ENCODE measurements at places on chromosomes 7 and 10. TPM values are rescaled to one million over a fixed set of nuclear protein-coding genes. Genes with fewer than 3 reads are reported as not detected.

Gene ZKSCAN1
- total RNA-seq, result 60.6 TPM

Gene LIPN
- total RNA-seq, result not detected

DNA sequence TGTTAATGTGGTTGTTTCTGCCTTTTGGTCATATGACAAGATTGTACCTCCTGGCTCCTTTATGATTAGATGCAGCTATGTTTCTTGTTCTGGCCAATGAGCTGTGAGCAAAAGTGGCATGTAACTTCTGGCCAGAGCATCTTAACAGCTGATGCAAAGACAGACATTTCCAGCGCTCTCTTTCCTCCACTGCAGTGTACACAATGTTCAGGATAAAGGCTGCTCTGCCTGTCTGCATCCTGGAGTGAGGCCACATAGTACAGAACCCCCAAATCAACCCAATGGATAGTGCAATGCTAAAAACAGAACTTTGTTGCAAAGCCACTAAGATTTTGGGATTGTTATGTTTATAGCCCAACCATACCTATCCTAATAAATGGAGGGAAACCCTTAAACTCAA, 17.9 kb downstream of the EPC1 start:
- H3K4me3 ChIP-seq, result no peak overlapping the region
- no peak for DNase-seq
- H3K27ac ChIP-seq, result no peak overlapping the region
- peaks cover 38% of the 10 kb centered on the region for H3K4me1 ChIP-seq

GRCh38 chr7:10128748-10129147, 844.9 kb upstream of the PHF14 start:
- no peaks in the 10 kb centered on the region for H3K36me3 ChIP-seq
- H3K4me3 ChIP-seq, result no peak overlapping the region
- H3K27ac ChIP-seq, result no peak overlapping the region
- H3K27me3 ChIP-seq, result no peaks in the 10 kb centered on the region
- DNase-seq, result no peak

Gene RAPGEF5
- total RNA-seq, result 23.4 TPM

Gene SEMA4G
- total RNA-seq, result 46.2 TPM

DNA sequence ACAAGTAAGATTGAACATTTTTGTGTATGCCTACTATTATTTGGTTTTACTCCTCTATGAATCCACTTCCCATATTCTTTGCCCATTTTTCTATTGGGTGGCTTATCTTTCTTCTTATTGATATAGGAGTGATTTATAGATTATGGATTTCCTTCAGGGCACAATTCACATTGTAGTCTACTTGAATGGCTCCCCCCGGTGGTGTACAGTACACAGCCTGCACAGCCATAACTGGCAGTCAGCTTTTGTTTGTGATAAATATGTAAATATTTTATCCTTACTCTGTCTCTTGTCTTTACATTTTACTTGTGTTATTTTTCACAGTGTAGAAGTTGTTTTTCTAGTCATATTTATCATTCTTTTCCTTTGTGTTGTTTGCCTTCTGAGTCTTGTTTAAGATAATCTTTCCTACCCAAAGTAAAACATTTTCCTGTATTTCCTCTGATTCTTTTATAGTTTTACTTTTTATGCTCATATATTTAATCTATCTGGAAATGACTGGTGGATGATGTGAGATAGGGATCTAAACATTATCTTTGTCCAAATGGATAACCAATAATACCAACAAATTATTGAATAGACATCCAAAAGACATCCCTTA, 23.9 kb upstream of the CALD1 start:
- no peaks in the 10 kb centered on the region for H3K36me3 ChIP-seq
- H3K4me3 ChIP-seq, result no peak overlapping the region

DNA sequence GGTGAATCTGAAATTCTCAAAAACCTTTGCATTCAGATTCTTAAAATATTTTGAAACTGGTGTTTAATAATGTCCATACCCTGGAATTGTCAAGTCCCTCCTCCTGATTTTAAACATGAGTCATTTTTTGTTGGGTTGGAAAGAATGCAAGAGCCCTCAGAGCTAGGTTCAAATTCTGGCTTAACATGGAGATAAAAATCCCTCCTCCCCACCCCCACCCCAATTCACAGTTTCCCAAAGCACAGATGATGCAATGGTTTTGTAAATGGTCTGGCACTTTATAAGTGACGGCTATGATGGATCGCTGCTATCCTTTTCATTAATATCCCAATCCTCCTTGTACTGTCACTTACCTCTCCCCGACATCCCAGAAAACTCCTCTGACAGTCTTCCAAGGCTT, 332.8 kb downstream of the PLXNA4 start:
- DNase-seq, result no peak
- H3K27ac ChIP-seq, result no peak overlapping the region
- peaks cover 6% of the 10 kb centered on the region for H3K4me1 ChIP-seq
- no peaks in the 10 kb centered on the region for H3K36me3 ChIP-seq
- H3K27me3 ChIP-seq, result no peaks in the 10 kb centered on the region

Gene TDRD1
- not detected for total RNA-seq

- H3K27ac ChIP-seq, result no peak overlapping the region
- H3K36me3 ChIP-seq, result no peaks in the 10 kb centered on the region
- no peaks in the 10 kb centered on the region for H3K4me1 ChIP-seq
- no peak for DNase-seq
These were observed 2.6 kb upstream of the GPR26 start for GRCh38 chr10:123663522-123663921.

Gene ITPRID1
- total RNA-seq, result not detected

Gene FAM241B
- total RNA-seq, result 1.9 TPM

GRCh38 chr10:34538281-34538829, 276.7 kb downstream of the PARD3 start:
- H3K4me1 ChIP-seq, result peaks cover 22% of the 10 kb centered on the region
- no peak for DNase-seq
- no peak overlapping the region for H3K27ac ChIP-seq
- no peaks in the 10 kb centered on the region for H3K27me3 ChIP-seq
- no peaks in the 10 kb centered on the region for H3K36me3 ChIP-seq
- H3K4me3 ChIP-seq, result no peak overlapping the region

DNA sequence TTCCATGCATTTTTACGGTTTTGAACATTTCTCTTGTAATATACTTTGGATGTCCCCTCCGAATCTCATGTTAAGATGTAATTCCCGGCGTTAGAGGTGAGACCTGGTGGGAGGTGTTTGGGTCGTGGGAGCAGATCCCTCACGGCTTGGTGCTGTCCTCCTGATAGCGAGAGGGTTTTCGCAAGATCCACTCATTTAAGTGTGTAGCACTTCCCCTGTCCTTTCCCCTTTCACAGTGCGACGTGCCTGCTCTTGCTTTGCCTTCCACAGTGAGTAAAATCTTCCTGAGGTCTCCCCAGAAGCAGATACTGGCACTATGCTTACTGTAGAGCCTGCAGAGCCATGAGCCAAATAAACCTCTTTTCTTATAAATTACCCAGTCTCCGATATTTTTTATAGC, 6.6 kb downstream of the GPR141 start:
- no peak overlapping the region for H3K4me3 ChIP-seq
- no peak overlapping the region for H3K27ac ChIP-seq
- DNase-seq, result no peak
- H3K36me3 ChIP-seq, result no peaks in the 10 kb centered on the region
- no peaks in the 10 kb centered on the region for H3K27me3 ChIP-seq

Gene SLC26A4
- total RNA-seq, result not detected

DNA sequence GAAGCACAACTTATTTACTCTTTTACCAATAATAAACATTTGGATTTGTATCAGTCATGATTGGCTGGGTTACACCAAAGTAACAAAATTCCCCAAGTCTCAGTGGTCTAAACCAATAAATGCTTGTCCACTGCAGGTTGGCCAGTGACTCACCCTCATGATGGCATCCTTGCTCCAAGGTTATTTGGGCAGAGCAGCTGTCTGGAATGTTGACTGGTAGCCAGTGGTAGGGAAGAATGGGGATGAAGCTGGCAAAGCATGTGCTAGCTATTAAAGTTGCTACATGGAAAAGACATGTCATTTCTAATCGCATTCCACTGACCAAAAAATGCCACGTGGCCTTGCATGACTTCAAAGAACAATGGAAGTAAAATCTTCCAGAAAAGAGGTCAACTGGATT, 1168.7 kb upstream of the CELF2 start:
- no peaks in the 10 kb centered on the region for H3K4me1 ChIP-seq
- H3K36me3 ChIP-seq, result no peaks in the 10 kb centered on the region
- no peak overlapping the region for H3K4me3 ChIP-seq
- no peak overlapping the region for H3K27ac ChIP-seq

All from HepG2 (cell line).